ENCODE measurements at places on chromosomes 16 and 17. TPM values are rescaled to one million over a fixed set of nuclear protein-coding genes. Genes with fewer than 3 reads are reported as not detected.

TMEM219 gene
- polyA plus RNA-seq = 175 TPM

NPIPB6 gene
- 0.69 TPM for polyA plus RNA-seq

BCL6B gene
- 0.95 TPM for polyA plus RNA-seq

SOX15 gene
- 0.95 TPM for polyA plus RNA-seq

CLEC18B gene
- 0.21 TPM for polyA plus RNA-seq

KIF18B gene
- polyA plus RNA-seq = 5.0 TPM

KRTAP9-7 gene
- polyA plus RNA-seq = not detected

NUP88 gene
- polyA plus RNA-seq = 50.8 TPM

DNA sequence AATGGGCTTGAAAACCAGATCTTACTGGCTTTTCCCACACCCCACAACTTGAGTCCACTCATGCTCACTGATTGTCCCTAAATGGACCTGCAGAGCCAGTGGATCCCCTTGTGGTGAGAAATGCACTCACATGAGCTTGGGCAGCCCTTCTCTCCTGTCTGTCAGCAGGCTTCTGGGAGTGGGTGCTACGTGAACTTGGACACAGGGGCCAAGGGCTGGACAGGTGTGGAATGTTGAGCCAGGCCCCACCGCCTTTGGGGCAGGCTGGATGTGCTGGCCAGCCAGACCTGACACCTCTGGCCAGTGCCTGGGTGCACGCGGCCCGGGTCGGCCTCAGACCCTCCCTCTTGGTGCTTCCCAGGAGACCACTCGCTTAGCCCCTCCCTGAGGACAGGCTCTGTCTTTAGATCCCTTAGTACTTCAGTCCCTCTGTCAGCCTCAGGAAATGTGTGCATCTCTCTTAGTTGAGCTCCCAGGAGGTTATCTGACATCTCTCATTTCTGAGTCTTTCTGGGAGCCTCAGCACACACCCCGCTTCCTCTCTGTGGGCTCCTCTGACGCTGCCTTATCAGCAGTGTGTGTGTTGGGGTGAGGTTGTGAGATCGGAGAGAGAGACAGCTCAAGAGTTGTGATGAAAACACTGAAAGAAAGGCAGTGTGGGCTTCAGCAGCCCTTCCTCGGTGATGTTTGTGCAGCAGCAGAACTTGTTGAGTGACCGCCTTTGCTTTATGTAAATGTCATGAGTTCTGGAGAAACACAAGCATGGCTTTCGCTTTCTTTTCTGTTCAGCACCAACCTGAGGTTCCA is 117.0 kb downstream of the RAB11FIP4 start:
- peaks cover 17% of the 10 kb centered on the region for H3K4me1 ChIP-seq
- no peaks in the 10 kb centered on the region for H3K36me3 ChIP-seq
- no peak overlapping the region for H3K4me3 ChIP-seq
- DNase-seq = no peak
- no peaks in the 10 kb centered on the region for H3K27me3 ChIP-seq
- peak overlapping the region; percentile 63 for H3K27ac ChIP-seq

DNA sequence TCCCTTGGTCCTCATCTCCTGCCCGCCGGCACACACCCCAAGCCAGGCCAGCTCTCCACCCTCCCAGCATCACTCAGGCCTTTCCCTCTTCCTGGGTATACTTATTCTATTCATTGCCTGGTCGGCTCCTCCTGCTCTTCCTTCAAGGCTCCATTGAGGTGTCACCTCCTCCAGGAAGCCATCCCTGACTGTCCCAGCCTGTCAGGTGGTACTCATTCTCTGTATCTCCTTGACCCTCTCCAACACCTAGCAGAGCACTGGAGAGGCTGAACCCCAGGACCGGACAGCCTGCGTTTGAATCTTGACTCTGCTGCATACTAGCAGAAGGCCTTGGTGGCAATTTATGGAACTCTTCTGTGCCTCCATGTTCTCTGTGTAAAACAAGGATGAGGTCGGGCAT is 428 bp upstream of the TNFRSF13B start:
- DNase-seq = no peak
- no peaks in the 10 kb centered on the region for H3K27me3 ChIP-seq
- no peaks in the 10 kb centered on the region for H3K4me1 ChIP-seq

DNA sequence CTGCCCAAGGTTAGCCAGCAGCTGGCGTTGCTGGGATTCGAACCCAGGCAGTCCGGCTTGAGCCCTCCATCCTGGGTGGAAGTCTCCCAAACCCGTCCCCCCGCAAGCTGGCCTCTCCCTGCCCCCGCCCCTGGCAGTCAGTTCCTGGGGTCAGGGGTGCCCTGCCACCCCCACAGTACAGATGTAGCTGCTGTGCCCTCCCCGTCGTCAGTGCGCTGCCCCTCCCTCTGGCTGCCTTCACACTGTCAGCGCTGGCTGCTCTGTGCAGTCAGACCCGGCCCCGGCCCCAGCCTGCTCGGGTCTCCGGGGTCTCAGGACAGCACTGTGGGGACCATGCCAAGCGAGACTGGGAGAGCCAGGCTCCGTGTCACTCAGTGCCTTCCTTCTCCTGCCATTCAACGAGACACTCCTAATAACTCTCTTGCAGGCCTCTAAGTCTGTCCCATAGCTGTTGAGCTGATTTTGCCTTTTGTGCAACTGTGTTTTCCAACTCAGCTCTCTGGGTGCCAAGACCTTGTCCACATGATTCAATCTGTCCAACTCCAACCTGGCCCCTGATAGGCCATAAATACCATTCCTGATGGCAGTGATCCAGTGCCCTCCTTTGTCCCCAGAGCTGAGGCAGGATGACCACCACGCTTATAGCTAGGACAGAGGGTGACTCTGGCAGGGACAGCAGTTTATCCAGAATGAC is 55.5 kb upstream of the IL34 start:
- peaks cover 28% of the 10 kb centered on the region for H3K4me1 ChIP-seq
- no peak for DNase-seq
- H3K4me3 ChIP-seq = no peak overlapping the region
- H3K27me3 ChIP-seq = no peaks in the 10 kb centered on the region
- no peaks in the 10 kb centered on the region for H3K36me3 ChIP-seq

- no peaks in the 10 kb centered on the region for H3K27me3 ChIP-seq
- no peaks in the 10 kb centered on the region for H3K36me3 ChIP-seq
- H3K27ac ChIP-seq = no peak overlapping the region
Observed at GRCh38 chr16:47753659-47754058, 292.5 kb downstream of the PHKB start.

GRCh38 chr16:69924777-69925191 is 26.4 kb upstream of the CLEC18A start:
- H3K36me3 ChIP-seq = no peaks in the 10 kb centered on the region
- H3K27ac ChIP-seq = peak overlapping the region; percentile 86
- peak; percentile 51 for DNase-seq
- no peaks in the 10 kb centered on the region for H3K27me3 ChIP-seq
- H3K4me3 ChIP-seq = no peak overlapping the region
- peaks cover 20% of the 10 kb centered on the region for H3K4me1 ChIP-seq

- H3K27me3 ChIP-seq = no peaks in the 10 kb centered on the region
- H3K4me1 ChIP-seq = no peaks in the 10 kb centered on the region
- H3K4me3 ChIP-seq = no peak overlapping the region
Observed at GRCh38 chr16:56041556-56042140, 149.6 kb upstream of the GNAO1 start.

DNA sequence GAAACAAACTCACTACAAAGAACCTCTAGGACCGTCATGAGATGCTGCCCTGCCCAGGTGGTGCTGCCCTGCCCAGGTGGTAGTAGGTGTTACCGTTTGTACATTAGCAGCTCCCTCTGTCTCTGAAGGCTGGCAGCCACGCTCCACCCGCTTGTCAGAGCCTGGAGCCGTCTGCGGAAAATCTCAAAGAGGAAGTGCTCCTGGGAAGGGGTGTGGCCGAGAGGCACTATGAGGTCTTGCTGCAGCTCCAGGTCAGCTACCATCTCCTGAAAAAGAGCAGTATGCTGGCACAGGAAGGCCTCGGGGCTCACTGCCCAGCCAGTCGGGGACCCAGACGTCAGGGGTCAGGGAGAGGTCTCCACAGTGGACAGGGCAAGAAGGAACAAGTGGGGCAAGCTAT is 28.3 kb downstream of the ZNF276 start:
- H3K4me3 ChIP-seq = no peak overlapping the region
- H3K27me3 ChIP-seq = no peaks in the 10 kb centered on the region
- no peak overlapping the region for H3K27ac ChIP-seq
- DNase-seq = no peak

DNA sequence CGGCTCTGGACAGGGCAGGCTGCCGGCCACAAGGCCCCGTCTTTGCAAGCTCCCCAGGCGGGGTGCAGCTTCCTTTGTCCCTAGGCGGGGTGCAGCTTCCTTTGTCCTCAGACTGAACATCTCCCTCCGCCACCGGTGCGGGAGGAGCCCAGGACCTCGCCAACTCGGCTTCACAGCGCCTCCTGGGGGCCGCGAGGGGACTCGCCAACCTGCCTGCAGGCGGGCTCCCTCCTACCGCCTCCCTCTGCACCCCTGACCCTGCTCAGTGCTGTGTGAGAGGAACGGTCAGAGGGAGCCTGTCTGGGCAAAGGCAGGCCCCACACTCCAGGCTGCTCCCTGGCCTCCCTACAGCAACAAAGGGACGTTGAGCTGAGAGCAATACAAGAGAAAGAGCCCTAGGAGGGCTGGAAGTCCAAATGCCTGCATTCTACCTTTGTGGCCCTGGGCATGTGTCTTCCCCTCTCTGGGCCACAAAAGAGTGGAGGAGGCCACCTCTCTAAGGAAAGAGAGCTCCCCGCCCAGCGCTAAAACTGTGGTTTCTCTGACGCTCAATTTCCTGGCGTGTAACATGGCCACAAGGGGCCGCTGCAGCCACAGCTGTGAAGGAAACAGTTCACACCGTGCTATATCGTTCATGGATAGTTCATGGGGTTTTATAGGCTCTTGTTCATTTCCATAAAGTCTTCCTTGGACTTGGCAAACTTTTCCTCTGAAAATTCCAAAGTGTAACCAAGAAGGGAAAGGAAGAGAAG is 20.9 kb upstream of the KRT19 start:
- DNase-seq = peak; percentile 95
- H3K4me1 ChIP-seq = peaks cover 39% of the 10 kb centered on the region
- H3K4me3 ChIP-seq = no peak overlapping the region
- peak overlapping the region; percentile 97 for H3K27ac ChIP-seq
- H3K36me3 ChIP-seq = no peaks in the 10 kb centered on the region

GRCh38 chr16:54688339-54688738 is 242.3 kb upstream of the IRX5 start:
- H3K4me3 ChIP-seq = no peak overlapping the region
- DNase-seq = no peak
- H3K27ac ChIP-seq = no peak overlapping the region
- H3K36me3 ChIP-seq = no peaks in the 10 kb centered on the region
- H3K4me1 ChIP-seq = no peaks in the 10 kb centered on the region

DNA sequence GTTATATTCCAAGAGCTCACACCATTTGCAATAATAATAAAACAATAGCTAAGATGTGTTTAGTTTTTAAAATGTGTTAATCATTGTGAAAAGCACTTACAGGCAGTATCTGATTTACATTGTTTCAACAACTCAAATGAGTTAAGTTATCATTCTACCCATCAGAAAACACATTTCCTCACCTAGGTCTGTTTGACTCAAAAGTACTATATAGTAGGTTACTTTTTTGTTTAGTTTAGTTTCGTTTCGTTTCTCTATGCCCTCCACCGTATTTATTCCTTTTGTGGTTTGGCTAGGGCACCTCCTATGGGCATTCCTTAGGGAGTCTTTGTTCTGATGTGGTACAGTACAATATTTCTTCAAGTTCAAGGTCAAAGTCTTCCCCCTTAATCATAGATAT is 201.6 kb downstream of the PRKCB start:
- no peak overlapping the region for H3K27ac ChIP-seq
- no peak overlapping the region for H3K4me3 ChIP-seq
- H3K27me3 ChIP-seq = no peaks in the 10 kb centered on the region
- DNase-seq = no peak

DNA sequence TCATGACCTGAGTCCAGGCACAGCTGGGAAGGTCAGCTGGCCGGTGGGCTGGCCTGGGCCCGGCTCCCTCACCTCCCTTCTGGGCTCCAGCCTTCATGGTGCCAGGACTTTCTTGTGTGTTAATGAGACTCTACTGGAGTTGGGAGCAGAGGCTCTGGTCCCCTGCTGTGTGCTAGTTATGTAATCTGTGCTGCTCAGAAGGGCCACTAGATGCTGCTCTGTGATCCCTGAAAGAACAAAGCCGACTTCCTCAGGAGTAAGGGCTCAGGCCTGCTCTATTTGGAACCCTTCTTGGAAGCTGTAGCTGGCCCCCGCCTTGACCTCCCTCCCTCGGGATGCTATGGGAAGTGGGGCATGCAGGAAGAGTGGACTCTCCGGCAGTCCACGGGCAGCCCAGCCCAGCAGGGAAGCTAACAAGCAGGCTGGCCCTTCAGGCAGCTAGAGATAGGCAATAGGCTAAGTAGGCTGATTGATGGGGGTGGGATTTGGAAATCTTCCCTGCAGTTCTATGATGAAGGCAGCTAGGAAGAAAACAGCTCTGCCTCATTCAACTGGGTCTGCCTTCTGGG is 3.3 kb upstream of the CDK5R1 start:
- H3K27ac ChIP-seq = no peak overlapping the region
- no peak overlapping the region for H3K4me3 ChIP-seq
- H3K27me3 ChIP-seq = no peaks in the 10 kb centered on the region
- H3K4me1 ChIP-seq = peaks cover 7% of the 10 kb centered on the region
- no peaks in the 10 kb centered on the region for H3K36me3 ChIP-seq

GRCh38 chr17:43609613-43610385 is 51.9 kb downstream of the MEOX1 start:
- no peaks in the 10 kb centered on the region for H3K36me3 ChIP-seq
- no peaks in the 10 kb centered on the region for H3K27me3 ChIP-seq
- no peak for DNase-seq
- no peak overlapping the region for H3K27ac ChIP-seq

GRCh38 chr16:68517606-68518166 is 21.4 kb upstream of the ZFP90 start:
- H3K36me3 ChIP-seq = no peaks in the 10 kb centered on the region
- H3K27ac ChIP-seq = no peak overlapping the region
- no peak for DNase-seq
- no peaks in the 10 kb centered on the region for H3K4me1 ChIP-seq
- no peaks in the 10 kb centered on the region for H3K27me3 ChIP-seq
- no peak overlapping the region for H3K4me3 ChIP-seq

DNA sequence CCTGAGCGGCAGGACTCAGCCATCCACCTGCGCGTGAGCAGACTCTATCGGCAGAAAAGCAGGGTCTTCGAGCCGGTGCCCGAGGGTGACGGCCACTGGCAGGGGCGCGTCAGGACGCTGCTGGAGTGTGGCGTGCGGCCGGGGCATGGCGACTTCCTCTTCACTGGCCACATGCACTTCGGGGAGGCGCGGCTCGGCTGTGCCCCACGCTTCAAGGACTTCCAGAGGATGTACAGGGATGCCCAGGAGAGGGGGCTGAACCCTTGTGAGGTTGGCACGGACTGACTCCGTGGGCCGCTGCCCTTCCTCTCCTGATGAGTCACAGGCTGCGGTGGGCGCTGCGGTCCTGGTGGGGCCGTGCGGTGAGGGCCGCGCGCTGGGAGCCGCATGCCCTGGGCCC is 14.9 kb downstream of the METRNL start:
- no peaks in the 10 kb centered on the region for H3K36me3 ChIP-seq
- no peaks in the 10 kb centered on the region for H3K27me3 ChIP-seq
- no peak overlapping the region for H3K27ac ChIP-seq

- no peak overlapping the region for H3K27ac ChIP-seq
- no peaks in the 10 kb centered on the region for H3K4me1 ChIP-seq
- DNase-seq = no peak
- no peaks in the 10 kb centered on the region for H3K27me3 ChIP-seq
- no peak overlapping the region for H3K4me3 ChIP-seq
- no peaks in the 10 kb centered on the region for H3K36me3 ChIP-seq
Observed at GRCh38 chr16:66020046-66020445, 346.4 kb upstream of the CDH5 start.

Data from hepatocyte (in vitro differentiated cells).